ENCODE measurements at places on chromosomes 6 and 20. TPM values are rescaled to one million over a fixed set of nuclear protein-coding genes. Genes with fewer than 3 reads are reported as not detected.
A peak's percentile ranks its signal among the peaks of the same experiment; 100 is the strongest.

- DNase-seq: no peak
These were observed 61.3 kb downstream of the DST start for GRCh38 chr6:56581296-56581925.

DNA sequence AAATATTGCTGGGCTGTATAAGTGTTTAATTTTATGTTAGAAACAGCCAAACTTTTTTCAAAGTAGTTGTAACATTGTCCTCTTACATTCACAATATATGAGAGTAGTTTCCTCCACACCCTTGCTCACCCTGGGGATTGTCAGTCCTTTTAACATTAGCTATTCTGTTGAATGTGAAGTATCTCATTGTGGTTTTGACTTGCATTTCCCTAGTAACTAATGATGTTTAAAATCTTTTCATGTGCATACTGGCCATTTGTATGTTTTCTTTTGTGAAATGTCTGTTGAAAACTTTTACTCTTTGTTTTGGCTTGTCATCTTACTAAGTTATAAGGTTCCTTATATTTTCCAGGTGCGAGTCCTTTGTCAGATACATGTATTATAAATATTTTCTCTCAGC lies 32.9 kb downstream of the TRIM38 start:
- no peak for DNase-seq

GRCh38 chr6:37784585-37784967 lies 35.0 kb upstream of the ZFAND3 start:
- no peak for DNase-seq

Gene EYA4
- 0.86 TPM for total RNA-seq

Gene TCF21
- total RNA-seq: not detected

DNA sequence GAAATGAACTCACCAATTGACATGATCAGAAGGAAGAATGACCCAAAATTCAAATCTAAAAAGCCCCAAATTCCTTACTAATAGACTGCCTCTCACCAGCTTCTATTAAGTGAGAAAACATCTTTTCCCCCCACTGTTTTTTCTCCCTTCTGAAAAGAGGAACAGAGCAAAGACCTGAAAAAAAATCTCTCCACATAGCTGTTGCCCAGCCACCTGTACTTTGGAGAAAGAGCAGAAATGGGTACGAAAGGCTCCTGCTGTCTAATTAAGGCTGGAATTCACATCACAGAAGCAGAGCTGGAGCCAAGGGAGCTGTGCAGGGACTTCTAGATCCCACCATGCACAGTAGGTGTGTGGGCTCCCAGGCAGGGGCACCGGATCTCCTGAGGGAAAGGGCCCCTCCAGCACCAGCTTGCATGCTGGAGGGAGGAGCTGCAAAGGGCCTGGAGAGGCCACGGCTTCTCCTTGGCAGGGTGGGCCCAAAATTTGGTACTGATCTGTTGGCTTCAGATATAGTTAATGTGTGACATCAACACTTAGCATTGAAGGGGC lies 73.2 kb upstream of the DUSP22 start:
- no peak for DNase-seq

- DNase-seq: no peak
These were observed 66.0 kb downstream of the CDH4 start for GRCh38 chr20:61317966-61318530.

DNA sequence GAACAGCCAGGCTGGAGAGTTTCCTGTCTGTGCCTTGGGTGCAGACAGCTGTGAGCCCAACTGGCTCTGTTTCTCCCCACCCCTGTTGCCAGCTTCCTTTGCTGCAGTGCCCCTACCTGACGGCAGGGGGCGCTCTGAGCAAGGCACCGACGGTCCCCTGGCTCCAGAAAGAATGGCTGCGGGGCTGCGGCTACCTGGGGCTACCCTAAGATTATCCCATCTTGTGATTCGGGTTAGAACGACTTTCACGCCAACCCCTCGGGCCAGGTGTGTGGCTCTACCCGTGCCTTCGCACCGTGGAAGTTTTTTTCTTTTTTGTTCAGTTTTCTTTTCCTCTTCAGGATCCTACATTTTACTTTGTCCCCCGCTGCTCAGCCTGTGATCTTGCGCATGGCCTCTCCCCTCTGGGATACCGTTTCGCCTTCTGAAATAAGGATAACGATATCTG lies 33.4 kb upstream of the AAR2 start:
- DNase-seq: peak; percentile 82

- DNase-seq: no peak
These were observed 43.2 kb upstream of the PKIB start for GRCh38 chr6:122567034-122567433.

DNA sequence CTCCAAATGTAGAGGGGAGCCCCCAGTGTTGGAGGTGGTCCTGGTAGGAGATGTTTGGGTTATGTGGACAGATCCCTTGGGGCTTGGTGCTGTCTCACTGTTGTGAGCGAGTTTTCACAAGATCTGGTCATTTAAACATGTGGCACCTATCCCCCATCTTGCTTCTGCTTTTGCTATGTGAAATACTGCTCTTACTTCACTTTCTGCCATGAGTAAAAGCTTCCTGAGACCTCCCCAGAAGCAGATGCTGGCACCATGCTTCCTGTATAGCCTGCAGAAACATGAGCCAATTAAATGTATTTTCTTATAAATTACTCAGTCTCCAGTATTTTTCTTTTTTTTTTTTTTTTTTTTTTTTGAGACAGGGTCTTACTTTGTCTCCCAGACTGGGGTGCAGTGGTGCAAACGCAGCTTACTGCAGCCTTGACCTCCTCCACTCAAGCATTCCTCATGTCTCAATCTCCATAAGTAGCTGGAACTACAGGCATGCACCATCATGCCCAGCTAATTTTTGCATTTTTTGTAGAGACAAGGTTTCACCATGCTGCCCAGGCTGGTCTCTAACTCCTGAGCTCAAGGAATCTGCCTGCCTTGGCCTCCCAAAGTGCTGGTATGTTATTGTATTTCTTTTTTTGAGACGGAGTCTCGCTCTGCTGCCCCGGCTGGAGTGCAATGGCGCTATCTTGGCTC lies 177.1 kb downstream of the ALDH8A1 start:
- no peak for DNase-seq

Gene AFG1L
- 8.2 TPM for total RNA-seq

DNA sequence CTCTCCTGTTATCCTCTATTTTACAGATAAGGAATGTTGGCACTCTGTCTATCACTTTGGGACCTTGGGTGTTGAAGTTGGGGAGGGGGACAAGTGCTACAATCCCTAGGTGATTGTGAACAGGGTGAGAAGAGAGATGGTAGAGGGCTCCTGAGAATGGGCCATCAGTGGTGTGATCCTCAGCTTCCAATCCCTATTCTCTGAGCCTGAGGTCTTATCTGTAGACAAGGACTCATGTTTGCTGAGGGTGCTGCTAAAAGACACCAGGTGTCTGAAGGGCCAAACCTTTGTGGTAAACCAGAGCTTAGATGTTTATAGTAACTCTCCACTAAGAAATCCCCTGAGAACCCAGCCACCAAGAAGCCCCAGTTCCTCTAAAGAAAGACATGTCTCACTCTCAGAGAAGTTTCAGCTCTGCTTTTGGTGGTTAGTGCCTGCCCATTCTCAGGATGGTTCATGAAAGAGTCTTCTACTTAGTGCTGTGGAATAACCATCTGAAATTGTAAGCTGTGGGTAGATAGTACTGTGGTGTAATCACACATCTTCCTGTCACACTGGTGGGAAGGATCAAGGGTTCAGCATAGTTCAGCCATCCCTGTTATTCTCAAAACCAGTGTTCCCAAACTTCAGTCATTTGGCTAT lies 58.2 kb upstream of the IL20RA start:
- DNase-seq: no peak

Gene ORC3
- 37.3 TPM for total RNA-seq

DNA sequence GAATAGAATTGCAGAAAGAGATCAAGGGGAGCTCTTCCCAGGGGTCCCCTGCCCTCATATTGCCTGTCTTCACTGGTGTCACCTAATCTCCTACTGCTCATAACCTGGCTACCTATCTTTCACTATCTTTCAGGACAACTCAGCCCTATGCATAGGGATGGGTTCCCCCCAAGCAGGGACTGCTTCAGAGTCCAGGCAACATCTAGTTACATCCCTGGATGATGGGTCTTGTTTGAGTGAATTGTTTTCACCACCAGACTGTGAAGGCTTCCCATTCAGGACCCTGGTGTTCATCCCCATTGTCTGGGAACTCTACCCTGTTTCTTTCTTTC lies 850 bp upstream of the HECA start:
- DNase-seq: no peak

DNA sequence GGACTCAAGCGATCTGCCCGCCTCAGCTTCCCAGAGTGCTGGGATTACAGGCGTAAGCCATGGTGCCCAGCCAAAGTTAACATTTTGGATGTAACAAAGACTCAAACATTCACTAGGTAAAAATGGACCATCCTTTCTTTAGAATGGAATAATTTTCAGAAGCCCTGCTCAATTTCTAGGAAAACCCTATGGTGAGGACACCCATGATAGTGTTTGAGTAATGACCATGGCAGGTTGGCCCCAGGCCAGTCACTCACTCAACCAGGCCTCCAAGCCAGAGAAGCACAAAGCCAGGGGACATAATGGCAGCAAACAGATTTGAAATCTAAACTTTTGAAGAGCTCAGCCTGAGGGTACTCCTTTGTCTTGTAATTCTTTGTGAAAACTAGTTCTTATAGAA lies 59.9 kb upstream of the GPR6 start:
- no peak for DNase-seq

DNA sequence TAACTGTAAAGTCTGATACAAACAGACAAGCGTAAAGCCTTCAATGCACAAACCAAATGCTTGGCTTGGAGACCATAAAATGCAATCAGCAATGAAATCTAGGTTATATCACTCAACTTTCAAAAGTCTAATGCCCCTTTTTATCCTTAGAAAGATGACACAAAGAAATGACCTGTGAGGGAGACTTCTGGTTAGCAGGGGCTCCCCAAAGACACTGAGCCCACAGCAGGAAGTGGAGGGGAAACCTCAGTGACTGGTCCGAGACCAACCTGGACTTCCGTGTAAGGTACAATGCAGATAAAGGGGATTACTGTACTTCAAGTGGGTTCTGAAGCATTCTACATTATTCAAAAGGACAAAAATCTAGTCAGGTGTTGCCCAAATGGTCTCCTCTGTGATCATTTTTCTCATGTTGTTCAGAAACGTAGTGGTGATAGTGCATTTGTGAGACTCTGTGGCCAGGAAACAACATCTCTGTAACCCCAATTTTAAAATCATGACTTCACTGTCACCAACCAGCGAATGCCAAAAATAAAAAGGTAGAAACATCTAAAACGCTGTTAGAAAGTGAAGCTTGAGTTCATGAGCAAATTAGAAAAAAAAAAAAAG lies 88.2 kb downstream of the HIVEP2 start:
- no peak for DNase-seq

Gene LY6G6D
- not detected for total RNA-seq

GRCh38 chr6:136950436-136951126 lies 28.5 kb downstream of the SLC35D3 start:
- no peak for DNase-seq

- DNase-seq: peak; percentile 72
These were observed 2.7 kb upstream of the MYT1 start for GRCh38 chr20:64161356-64162238.

Gene LAMA5
- total RNA-seq: 38.8 TPM

DNA sequence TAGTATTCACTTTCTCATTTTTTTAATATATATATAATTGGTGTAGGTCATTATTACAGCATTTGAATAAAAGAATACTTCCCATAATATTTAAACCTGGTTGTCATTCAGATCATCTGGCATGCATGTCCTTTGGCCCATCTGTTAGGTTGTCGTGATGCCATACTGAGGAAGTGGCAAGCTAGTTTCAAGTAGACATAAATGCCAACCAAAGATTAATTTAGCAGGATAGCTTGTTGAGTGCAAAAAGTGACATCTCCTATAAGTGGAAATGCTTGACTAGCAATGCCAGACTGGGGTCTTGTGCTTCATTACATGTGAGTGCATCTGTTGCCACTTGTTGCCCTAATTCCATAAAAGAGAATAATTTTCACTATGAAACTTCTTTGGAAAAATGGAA lies 1044.7 kb downstream of the GRIK2 start:
- no peak for DNase-seq

GRCh38 chr20:51144476-51144875 lies 121.6 kb upstream of the KCNG1 start:
- DNase-seq: no peak

Gene C6orf163
- 4.5 TPM for total RNA-seq

GRCh38 chr6:1911474-1911873 lies 301.8 kb downstream of the FOXC1 start:
- no peak for DNase-seq

DNA sequence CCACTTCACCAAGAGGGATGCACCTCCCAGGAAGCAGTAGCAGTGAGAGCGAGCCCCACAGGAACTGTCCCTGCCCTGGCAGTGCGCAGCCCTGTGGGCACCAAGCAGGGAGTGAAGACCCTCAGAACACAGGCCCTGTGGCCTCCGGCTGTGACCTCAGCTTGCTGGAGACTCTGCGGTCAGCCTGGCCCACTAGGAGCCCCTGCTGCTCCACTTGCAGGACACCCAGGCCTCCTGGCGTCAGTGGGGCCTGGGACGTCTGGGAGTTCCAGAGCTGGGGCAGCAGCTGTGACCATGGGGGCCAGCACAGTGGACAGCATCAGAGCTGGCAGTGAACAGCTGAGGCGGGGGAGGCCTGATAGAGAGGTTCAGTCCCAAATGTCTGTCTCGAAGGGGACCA lies 28.3 kb downstream of the PXDC1 start:
- no peak for DNase-seq

- DNase-seq: no peak
These were observed 1.2 kb upstream of the PHACTR3 start for GRCh38 chr20:59603176-59603575.

DNA sequence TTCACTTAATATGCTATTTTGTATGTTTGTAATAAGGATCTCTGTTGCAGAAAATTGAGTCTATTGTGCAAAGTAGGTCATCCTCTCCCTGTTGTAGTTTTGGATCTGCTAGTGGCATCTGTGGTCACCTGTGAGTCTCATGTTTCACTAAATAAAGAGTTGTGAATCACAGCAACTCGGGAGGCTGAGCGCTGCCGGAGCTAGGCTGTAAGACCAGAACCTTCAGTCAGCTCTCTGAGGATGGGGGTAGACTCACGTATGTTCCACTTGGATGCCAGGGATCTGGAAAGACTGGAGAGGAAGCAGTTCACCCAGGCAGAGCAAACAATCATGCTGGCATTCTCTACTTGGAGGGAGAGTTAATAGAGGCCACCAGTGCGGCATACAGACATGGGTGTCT lies 187.3 kb upstream of the FOXA2 start:
- no peak for DNase-seq

DNA sequence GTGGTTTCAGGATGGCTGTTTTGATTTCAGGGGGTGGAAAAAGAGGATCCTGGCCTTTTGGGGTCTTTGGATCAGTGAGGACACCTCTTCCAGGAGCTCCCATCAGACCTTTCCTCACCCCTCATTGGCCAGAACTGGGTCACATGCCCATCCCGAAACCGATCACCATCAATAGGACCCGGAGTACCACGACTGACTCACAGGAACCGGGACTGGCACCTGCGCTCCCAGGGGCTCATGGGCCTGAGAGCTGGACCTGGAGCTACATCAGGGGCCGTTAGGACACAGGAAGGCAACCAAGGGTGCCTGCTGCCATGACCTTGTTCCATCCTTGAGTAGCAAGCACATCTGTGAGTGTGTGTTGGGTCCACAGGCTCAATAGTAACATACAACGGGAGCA lies 180.4 kb downstream of the BMP7 start:
- no peak for DNase-seq

Gene PPIL6
- total RNA-seq: 3.3 TPM

Gene OR2H1
- not detected for total RNA-seq

GRCh38 chr6:18070486-18070885 lies 52.0 kb downstream of the NHLRC1 start:
- no peak for DNase-seq

Measured in neural crest cell (in vitro differentiated cells).